DND-41 (cell line): ENCODE measurements at places on chromosomes 16 and 17.

DNA sequence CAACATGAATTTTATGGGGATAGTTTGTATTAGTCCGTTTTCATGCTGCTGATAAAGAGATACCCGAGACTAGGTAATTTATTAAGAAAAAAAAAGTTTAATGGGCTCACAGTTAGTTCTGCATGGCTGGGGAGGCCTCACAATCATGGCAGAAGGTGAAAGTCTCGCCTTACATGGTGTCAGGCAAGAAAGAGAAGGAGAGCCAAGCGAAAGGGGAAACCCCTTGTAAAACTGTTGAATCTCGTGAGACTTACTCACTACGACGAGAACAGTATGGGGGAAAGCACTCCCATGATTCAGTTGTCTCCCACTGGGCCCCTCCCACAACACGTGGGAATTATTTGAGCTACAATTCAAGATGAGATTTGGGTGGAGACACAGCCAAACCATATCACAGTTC is 181.5 kb downstream of the PRKCA start:
- DNase-seq: no peak

DNA sequence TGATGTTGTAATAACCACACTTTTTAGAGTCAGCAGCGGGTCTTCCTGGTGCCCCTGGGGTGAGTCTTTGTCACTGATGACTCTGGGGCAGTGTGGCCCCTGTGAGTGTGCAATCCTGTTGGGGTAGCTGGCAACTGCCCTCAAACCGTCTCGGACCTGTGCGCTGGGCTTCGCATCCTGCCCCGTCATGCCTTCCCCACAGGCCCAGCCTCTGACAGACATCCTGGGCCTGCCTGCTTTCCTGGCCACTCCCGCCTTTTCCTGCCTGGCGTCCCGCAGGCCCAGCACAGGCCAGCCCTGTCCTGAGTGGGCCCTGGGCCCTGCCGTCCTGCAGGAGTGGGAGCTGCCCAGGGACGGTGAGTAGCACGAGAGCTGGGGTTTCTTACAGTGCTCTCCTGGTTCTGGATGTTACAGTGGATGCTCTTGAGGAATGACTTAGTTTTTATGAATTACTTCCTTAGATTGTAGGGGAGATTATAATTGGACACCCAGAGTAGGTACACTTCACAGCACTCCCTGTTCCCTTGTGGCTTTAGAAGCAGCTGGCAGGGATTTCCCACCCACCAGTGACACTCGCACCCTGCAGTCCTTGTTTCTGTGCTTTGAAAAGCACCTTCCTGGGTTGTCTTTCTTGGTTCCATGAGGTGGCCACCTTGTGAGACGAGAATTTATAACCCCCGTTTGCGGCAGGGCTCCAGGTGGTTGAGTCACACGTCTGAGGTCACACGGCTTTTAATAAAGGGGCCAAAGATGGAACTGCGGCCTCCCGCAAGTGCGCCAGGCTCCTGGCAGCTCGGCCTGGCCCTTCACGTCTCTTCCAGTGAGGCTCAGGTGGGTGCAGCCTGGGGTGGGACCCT is 50.0 kb upstream of the CAPN15 start:
- DNase-seq: no peak

GRCh38 chr17:2405247-2405926 is 4.5 kb upstream of the MNT start:
- no peak for DNase-seq

DNA sequence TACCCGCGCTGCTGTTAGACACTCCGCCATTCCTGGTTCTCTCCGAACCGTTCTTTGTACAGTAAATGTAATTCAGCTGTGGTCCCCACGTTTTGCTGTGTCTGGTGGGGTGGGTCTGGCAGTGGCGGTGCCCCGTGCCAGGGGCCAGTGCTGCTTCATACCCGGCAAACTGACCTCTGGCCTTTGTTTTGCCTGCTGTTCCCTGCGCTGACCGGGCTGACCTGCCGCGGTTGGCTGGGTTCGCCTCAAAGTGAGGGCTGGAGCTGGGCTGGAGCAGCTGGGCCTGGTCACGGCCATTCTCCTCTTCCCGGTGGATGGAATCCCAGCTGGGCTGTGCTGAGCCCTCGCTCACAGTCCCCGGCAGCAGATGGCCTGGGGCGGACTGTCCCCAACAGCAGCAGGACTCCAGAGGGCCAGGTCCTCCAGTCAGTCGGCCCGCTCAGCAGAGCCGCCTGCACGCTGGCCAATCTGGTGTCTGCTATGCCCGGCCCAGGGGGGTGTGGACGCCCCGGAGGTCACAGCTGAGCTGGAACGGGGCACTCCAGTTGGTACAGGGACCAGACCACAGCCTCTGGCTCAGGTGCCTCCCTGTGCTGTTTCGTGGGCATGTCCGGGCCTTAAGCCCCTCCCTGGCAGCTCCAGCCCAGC is 1.5 kb upstream of the WFIKKN1 start:
- no peak for DNase-seq

- no peak for DNase-seq
Observed at GRCh38 chr16:3591436-3591803, 14.2 kb upstream of the NLRC3 start.

- DNase-seq: no peak
Observed at GRCh38 chr16:68283346-68283745, 19.0 kb downstream of the SLC7A6 start.

DNA sequence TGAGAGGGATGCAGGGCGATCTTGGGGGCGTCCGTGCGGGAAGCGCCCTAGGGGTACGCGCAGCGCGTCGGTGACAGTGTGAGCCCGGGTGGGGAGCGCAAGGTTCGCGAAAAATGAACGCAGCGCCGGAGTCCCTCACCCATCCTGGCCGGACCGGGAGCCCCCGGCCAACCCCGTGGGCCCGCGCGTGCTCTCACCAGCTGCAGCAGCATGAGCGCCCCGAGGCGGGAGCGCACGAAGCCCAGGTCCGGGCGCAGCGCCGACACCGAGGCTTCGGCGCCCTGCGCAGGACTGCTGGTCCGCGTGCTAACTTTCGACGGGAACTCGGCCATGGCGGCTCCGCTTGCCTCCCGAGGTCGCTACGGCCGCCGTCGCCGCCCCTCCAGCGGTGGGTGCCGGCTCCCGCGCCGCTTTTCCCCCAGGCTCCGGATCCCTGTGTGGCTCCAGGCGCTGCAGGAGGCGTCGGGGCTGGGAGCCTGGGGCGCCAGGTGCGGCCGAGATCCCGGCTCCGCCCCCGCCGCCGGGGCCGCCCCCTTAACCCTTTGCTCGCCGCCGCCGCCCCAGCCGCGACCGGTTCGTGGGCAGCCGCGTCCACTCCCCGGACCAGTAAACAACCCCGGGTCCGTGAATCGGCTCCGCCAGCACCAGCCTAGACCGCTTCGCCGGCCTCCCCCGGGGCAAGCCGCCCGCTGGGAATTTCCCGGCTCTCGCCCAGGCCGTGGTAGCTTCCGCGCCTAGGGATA is at the start of gene PLLP:
Gene PLLP, minus strand, starts transcription at position 464 of the 743 bp plus-strand sequence. Its CDS starts 132 bp downstream, at position 332.
- DNase-seq: no peak

DNA sequence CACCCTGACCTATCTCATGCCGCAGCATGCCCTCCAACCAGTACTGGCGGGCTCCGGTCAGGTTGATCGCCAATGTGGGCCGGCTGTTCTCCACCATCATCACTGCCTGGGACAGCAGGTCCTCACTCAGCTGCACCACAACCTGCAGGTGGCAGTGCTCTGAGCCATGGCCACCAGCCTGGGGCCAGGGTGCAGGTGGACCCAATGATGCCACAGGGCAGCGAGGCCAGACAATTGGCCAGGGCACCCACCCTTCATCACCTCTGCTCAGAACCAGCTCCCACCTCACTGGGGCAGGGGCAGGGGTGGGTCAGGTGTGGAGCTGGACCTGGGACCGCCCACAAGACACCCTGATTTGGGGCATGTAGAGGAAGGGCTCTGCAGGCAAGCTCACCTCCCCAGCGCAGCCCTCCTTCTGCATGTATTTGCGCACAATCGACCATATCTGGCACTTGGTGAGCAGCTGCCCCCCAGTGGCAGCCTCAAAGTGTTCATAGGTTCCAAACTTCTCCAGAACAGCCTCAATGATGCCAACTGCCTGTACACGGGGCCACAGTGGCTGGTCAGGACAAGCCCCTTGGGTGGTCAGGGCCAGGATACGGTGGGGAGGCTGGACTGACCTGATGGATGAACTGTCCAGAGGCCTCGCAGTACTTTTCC is 4.2 kb downstream of the MATCAP1 start:
- no peak for DNase-seq

DNA sequence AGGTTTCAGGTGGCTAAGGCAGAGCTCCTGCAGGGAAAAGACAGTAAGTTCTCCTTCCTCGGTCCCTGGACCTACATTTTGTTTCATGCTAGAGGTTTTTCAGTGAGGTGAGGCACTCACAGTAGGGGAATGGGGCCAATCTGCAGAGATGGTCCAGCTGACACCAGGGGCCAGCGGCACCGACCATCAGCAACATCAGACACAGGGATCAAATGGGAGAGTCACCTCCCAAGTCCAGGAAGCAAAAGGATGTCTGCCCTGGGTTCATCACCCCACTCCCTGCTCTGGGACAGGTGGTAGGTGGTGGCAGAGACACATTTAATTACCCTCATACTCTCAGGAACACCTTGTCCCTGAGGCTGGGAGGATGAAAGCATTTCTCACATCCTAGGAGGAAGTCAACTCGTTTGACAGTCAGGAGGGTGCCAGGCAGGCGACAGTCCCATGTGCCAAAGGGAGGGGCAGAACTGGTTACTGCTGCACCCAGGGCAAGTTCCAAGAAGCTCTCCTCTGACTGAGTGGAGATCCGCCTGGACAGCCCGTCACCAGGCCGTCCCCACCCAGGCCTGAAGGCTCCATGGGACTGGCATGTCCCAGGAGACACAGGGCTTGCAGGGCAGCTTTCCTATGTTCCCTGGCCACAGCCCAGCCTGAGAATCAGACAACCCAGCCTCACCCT is 19.2 kb downstream of the ATP6V0D1 start:
- no peak for DNase-seq
